Activated CD4-positive, alpha-beta T cell treated with anti-CD3 and anti-CD28 coated beads, Interleukin-2, amount 50 U/mL, for 48 hours (primary cell): ENCODE measurements at places on chromosomes 11 and 22.
A peak's percentile ranks its signal among the peaks of the same experiment; 100 is the strongest.

DNA sequence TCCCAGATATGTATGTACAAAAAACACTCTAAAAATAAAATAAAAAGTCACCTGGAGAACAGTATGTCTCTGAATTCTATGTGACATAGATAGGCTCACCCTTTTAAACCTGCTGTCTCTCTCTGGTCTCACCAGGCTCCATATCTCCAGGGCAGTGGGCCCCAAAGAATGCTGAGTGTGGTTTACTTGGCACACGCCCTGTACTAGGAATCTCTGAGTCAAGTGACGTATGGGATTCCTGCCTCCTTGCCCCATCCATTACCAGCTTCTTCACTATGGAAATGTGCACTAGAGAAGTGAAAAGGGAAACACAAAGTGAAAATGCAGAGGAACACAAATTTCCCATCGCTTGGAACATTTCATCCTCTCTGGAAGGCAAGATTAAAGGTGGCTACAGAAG is 722.2 kb upstream of the TENM4 start:
- no peak for DNase-seq

- no peak for DNase-seq
Measured at GRCh38 chr11:67293090-67293489, 4.0 kb downstream of the ANKRD13D start.

- no peak for DNase-seq
Measured at GRCh38 chr11:109815500-109816150, 277.6 kb upstream of the ZC3H12C start.

GRCh38 chr11:12778240-12778905 is 104.2 kb downstream of the TEAD1 start:
- no peak for DNase-seq

- DNase-seq, result no peak
Measured at GRCh38 chr11:48036011-48036410, 55.7 kb downstream of the PTPRJ start.

- DNase-seq, result peak; percentile 54
Measured at GRCh38 chr11:1757861-1758610, 5.7 kb downstream of the CTSD start.

DNA sequence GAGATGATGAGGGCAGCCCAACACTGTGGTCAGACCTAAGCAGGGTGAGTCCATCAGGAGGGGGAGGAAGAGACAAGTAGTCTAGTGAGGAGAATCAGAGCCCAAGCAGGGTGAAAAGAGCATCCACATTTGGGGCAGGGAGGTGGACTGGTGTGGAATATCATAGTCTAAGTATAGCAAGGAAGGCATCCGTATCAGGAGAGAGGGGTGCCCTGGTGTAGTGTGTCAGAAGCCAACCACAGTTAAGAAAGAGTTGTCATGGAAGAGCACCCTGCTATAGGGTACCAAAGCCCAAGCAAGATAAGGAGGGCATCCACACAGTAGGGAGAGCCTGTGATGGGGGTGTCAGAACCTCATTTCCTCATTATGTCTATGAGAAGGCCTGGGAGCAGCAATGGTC is 45.3 kb downstream of the PAK1 start:
- DNase-seq, result no peak

DNA sequence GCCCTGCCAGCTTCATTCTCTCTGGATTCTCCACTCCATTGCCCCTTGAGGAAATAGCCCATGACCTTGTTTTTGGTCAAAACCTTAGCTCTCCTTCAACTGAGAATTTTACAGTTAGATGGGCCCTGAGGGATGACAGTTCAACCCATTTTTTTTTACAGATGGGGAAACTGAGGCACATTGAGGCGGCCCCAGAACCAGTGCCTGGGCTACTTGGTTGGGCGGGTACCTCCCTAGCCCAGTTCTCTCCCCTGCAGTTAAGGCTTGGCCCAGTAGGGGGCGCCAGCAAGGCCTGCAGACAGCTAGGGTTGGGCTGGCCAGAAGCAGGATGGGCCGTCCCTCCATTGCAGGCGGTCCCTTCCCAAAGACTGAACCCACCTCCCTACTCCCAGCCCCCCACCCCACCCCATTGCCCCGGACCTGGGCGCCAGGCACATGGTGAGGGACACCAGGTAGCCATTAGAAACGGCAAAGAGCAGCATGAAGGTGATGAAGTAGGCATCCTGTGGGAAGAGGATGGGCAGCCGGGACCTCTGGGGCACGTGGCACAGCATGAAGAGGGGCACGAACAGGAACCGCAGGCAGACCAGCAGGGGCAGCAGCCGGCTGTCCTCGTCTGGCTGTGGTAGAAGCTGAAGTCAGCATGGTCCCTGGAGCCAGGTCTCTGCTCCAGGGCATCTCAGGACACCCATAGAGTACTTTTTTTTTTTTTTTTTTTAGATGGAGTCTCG is 7.6 kb downstream of the SLC29A2 start:
- DNase-seq, result peak; percentile 89

DNA sequence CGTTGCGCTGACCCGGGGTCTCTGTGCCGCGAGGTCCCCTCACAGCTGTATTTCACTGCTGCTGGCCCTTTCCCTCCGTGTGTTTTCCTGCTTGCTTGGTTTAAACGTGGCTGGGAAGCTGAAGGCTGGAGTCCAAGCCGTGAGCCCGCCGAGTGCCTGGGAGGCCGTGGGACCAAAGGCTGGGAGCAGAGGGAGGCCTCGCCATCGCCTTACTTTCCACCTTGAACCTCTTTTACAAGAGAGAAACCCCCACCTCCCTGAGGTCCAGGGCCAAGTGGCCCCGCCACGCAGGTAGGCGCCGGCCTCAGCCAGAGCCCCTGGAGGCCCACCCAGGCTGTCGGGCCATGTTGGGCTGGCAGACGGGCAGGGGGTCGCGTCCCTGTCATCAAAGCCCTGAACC is 411.6 kb downstream of the TBC1D22A start:
- no peak for DNase-seq

DNA sequence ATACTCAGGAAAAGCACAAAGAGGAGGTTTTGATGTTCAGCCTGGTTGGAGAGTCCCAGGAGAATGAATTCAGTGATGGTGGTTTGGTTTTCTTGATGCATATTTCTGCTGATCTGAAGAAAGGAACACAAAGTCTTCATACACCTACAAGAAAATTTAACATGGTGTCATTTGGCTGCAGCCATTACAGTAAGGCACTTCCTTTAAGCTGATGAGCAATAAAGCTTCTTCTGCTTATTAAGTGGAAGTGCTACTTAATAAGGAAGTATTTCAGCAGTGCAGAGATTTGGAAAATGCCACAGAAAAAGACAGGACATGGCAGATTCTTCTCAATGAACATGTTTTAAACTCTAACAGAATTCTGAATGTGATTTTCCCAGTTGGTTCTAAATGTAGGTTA is at the start of gene OR1S2:
OR1S2 (minus strand) TSS at position 101 of the 400 bp plus-strand sequence; CDS start at position 101, 0 bp downstream.
- no peak for DNase-seq

GRCh38 chr11:128666397-128666796 is 27.5 kb upstream of the FLI1 start:
- DNase-seq, result no peak

- no peak for DNase-seq
Measured at GRCh38 chr11:2569321-2569721, 124.5 kb downstream of the KCNQ1 start.

DNA sequence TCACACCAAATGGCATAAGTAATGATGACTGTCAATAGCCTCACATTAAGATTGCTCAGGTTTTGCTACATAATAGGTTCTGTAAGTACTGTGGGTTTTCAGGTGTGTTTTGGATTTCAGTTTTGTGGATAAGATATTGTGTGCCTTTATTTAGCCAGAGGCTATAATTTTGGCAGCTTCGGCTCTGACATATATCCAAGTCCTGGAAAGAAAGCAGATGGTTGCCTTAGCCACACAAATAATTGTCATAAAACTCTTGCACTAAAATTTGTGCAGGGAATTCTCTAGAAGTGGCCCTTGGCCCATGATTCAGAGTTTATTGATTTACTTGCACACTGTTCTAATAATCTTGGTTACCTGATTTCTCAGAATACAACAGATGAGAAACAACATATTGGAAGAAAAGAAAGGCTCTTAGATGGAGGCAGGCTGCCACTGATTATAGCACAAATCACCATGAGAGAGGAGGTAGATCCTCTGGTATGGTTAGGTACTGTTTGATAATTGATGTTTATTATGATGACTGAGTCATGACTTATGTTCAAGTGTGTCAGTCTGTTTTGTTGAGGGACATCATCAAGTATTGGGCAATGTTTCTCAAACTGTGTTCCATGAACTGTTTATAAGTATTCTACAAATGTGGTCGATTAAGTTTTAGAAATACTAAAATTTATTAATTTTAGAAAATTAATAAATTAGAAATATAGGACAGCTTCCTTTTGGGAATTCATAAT is 9.6 kb downstream of the REXO2 start:
- no peak for DNase-seq

DNA sequence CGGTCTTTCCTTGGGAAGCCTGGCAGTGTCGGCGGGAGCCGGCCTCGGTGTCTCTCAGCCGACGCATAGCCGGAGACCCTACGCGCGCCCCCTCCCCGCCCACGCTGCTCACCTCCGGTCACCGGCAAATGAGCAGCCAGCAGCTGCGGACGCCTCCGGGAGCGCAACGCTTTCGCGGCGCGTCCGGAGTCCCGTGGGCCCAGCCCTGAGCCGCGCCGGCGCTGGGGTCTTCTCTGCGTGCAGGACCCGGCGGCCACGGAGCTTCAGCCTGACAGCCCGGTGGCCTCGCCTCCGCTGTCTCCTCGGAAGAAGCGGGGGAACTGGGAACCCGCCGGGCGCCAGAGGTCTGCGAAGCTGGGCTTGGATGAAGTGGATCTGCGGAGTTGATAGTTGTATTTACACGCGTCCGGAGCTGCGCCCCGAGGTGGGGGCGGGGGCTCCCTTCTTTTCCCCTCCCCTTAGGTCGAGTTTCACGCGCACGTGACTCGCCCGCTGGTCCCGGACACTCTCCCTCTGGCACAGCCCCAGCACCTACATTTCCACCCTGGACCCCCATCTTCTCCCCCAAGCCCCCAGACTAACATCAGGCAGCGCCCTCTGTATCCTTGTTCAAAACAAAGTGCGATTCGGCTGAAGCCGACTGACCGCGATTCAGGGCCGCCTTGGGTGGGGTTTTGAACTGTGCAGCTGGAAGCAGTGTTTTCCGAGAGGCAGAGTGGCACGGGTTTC is at the start of gene SLC43A1:
SLC43A1 (minus strand) TSS at position 371 of the 729 bp plus-strand sequence. CDS start 1,591 bp downstream, outside the sequence.
- peak; percentile 57 for DNase-seq

DNA sequence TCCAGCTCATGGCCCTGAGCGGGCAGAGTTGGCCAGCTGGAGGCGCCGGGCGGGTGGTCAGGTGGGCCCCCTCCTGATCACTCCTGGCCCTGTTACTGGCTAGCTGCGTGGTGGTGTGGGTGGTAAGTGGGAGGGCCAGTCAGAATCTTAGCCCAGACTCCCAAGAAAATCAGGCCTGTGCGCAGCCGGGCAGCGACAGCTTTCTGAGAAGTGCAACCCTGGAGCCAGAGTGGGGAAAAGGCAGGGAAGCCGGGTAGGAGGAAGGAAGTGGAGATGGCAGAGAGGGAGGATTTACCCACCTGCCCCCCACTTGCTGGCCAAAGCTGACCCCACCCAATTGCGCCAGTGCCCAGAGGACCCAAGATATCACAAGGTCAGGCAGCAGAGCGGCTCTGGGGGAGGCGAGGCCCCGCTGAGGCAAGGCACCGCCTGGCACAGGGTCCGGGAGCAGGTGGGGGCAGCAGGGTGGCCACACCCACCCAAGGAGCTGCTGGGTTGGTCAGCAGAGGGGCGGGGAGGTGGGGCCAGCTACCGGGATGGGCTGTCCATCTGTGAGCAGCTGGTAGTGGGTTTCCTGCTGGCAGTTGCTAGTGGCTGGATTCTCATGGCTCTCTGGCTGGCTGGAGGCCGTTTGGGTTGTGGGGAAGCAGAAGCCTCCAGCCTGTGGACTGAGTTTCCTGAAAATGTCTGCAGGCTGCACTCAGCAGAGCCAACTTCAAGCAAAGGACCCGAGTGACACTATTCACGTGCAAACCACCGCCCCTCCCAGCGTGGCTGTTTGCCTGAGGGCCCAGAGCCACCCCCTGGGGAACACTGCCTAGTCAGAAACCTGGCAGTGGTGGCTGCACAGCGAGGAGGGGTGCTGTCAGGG is 196.4 kb downstream of the IGLL1 start:
- no peak for DNase-seq
